Renal cortical epithelial cell (primary cell): ENCODE measurements at places on chromosomes 1 and 21. TPM values are rescaled to one million over a fixed set of nuclear protein-coding genes. Genes with fewer than 3 reads are reported as not detected.

The LEPR gene
- total RNA-seq: 51.1 and 128 TPM in 2 replicates

The KCNJ10 gene
- total RNA-seq: 0.15 TPM in 1 of 2 replicates, not detected in the other

The C1orf87 gene
- 0.17 TPM in 1 of 2 replicates, not detected in the other for total RNA-seq

The ATF3 gene
- total RNA-seq: 21.6 and 34.6 TPM in 2 replicates

The KCNA3 gene
- total RNA-seq: not detected in 2 replicates

The RIMS3 gene
- total RNA-seq: 6.7 and 12.5 TPM in 2 replicates

The HSPA6 gene
- total RNA-seq: 0.17 and 0.25 TPM in 2 replicates

The HPCA gene
- total RNA-seq: 0.05 TPM in 1 of 2 replicates, not detected in the other

The ZNF683 gene
- total RNA-seq: not detected in 2 replicates

The LDLRAD1 gene
- total RNA-seq: not detected in 2 replicates

The OR2L2 gene
- not detected in 2 replicates for total RNA-seq

The RIIAD1 gene
- total RNA-seq: not detected in 2 replicates

The SPRR5 gene
- not detected in 2 replicates for total RNA-seq

The LCE2C gene
- not detected in 2 replicates for total RNA-seq

The S100A5 gene
- 1.2 TPM in 2 replicates for total RNA-seq

The FMN2 gene
- total RNA-seq: 0.15 TPM in 1 of 2 replicates, not detected in the other

The DMBX1 gene
- total RNA-seq: not detected in 2 replicates

The CFAP74 gene
- total RNA-seq: not detected in 2 replicates

The C1orf116 gene
- 16.3 and 17.9 TPM in 2 replicates for total RNA-seq

The SPRR2F gene
- not detected in 2 replicates for total RNA-seq

The RNPEP gene
- total RNA-seq: 91.0 and 104 TPM in 2 replicates

The XCL2 gene
- total RNA-seq: not detected in 2 replicates

The MX2 gene
- total RNA-seq: 0.15 and 0.17 TPM in 2 replicates

The FHAD1 gene
- 1.3 TPM in 1 of 2 replicates, not detected in the other for total RNA-seq

The HTR6 gene
- not detected in 2 replicates for total RNA-seq

The LHX4 gene
- total RNA-seq: 0.05 TPM in 1 of 2 replicates, not detected in the other

The LCE1D gene
- not detected in 2 replicates for total RNA-seq

The TGFB2 gene
- total RNA-seq: 47.4 and 69.3 TPM in 2 replicates

The CENPF gene
- 8.7 and 21.4 TPM in 2 replicates for total RNA-seq

The KIF26B gene
- total RNA-seq: 5.4 and 19.4 TPM in 2 replicates

The NR5A2 gene
- 0.05 TPM in 1 of 2 replicates, not detected in the other for total RNA-seq

The OR2W3 gene
- 0.15 TPM in 1 of 2 replicates, not detected in the other for total RNA-seq

The CD84 gene
- total RNA-seq: not detected in 2 replicates

The NBPF6 gene
- not detected in 2 replicates for total RNA-seq

The S100A7 gene
- not detected in 2 replicates for total RNA-seq

The MROH7 gene
- total RNA-seq: not detected in 2 replicates

The CYP4X1 gene
- 0.10 and 0.17 TPM in 2 replicates for total RNA-seq

The DEPDC1 gene
- total RNA-seq: 0.85 and 17.4 TPM in 2 replicates

The TIE1 gene
- total RNA-seq: 0.94 and 10.9 TPM in 2 replicates

The CALML6 gene
- total RNA-seq: 0.05 TPM in 1 of 2 replicates, not detected in the other

The SYNC gene
- 53.7 and 68.7 TPM in 2 replicates for total RNA-seq

The SLAMF1 gene
- not detected in 2 replicates for total RNA-seq

The S100A4 gene
- total RNA-seq: 7.6 and 303 TPM in 2 replicates

The TMEM82 gene
- not detected in 2 replicates for total RNA-seq

The TRAF3IP3 gene
- total RNA-seq: not detected in 2 replicates

The PMVK gene
- total RNA-seq: 4.0 and 8.8 TPM in 2 replicates

The LPAR3 gene
- total RNA-seq: 0.05 and 0.69 TPM in 2 replicates

The C2CD4D gene
- not detected in 2 replicates for total RNA-seq

The BCL2L15 gene
- 7.5 and 8.5 TPM in 2 replicates for total RNA-seq

The SPRR4 gene
- total RNA-seq: not detected in 2 replicates

The NTNG1 gene
- total RNA-seq: 28.8 and 32.8 TPM in 2 replicates

The C1orf226 gene
- total RNA-seq: 0.17 and 2.6 TPM in 2 replicates

The S100A1 gene
- 9.7 and 13.9 TPM in 2 replicates for total RNA-seq

The AMPD1 gene
- total RNA-seq: not detected in 2 replicates

The PTGER3 gene
- 0.20 and 0.52 TPM in 2 replicates for total RNA-seq

The GFI1 gene
- total RNA-seq: 0.05 TPM in 1 of 2 replicates, not detected in the other

The OLFM3 gene
- not detected in 2 replicates for total RNA-seq
